Astrocyte (in vitro differentiated cells and primary cell): ENCODE measurements at places on chromosomes 7 and 10. TPM values are rescaled to one million over a fixed set of nuclear protein-coding genes. Genes with fewer than 3 reads are reported as not detected.

DNA sequence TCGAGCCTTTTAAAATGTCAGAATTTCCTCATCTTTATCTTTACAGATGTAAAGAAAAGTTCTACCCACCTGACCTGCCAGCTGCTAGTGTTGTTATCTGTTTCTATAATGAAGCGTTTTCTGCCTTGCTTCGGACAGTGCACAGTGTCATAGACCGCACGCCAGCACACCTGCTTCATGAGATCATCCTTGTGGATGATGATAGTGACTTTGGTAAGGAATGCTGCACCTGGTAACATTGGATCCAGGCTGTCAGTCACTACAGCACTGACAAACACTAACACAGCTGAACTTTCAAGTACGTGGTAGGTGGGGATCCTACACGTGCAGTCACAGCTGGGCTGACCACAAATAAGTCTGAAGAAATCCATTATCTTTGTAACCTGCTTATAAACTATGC, 77.6 kb downstream of the GALNT11 start:
- no peaks in the 10 kb centered on the region for H3K4me1 ChIP-seq
- DNase-seq: no peak
- no peak overlapping the region for H3K4me3 ChIP-seq
- H3K36me3 ChIP-seq: no peaks in the 10 kb centered on the region
- H3K27me3 ChIP-seq: no peaks in the 10 kb centered on the region

- no peak for DNase-seq
- H3K27ac ChIP-seq: no peak overlapping the region
- H3K27me3 ChIP-seq: peaks cover 26% of the 10 kb centered on the region
- H3K4me1 ChIP-seq: no peaks in the 10 kb centered on the region
These were observed 888 bp downstream of the SLC18A2 start for GRCh38 chr10:117241541-117242462.

DNA sequence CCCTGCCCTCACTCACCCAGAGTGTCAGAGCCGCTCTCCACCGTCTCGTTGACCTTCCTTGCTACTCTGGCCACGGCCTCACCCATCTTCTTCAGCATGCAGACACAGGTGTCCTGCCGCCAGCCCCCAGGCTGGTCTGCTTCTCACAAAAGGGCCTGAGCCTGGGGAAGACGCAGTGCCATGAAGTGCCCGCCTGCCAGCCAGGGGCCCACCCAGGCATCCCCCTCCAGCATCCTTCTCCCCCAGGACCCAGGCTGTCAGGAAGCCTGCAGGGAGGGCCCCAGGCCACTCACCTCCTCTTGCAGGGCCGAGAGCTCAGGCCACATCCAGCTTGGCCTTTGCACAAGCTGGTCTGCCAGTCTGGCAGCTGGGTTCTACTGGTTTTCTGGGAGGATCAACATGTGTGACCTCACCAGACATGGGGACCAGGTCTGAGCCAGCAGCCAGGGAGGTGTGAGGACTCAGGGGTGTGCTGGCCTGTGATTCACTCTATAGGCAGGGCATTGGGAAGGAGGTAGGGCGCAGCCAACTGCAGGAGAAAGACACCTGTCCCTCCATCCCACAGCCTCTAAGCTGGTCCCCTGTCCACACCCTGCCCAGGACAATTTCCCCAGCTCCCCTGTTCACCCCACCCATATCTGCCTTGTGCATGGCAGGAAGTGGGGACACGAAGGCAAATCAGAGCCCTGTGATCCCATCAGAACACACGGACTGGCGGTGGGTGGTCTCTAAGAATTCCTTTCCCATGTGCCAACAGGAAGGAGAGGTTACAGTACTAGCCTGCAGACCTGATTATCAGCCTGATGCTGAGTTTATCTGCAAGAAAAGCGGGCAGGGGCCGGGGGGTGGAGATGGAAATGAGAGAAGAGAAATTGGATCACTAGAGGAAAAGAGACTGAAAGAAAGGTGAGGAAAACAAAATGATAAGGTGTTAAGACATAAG, 5.7 kb downstream of the LRRC20 start:
- H3K27me3 ChIP-seq: no peaks in the 10 kb centered on the region
- DNase-seq: peak; percentile 29
- H3K4me1 ChIP-seq: peaks cover 24% of the 10 kb centered on the region
- H3K36me3 ChIP-seq: no peaks in the 10 kb centered on the region

SERPINE1 gene
- 1,303 and 1,496 TPM in 2 replicates for total RNA-seq

TRIL gene
- total RNA-seq: 0.45 and 0.72 TPM in 2 replicates

SPDYE8 gene
- total RNA-seq: not detected in 2 replicates

GRCh38 chr7:75872073-75872782, 6.6 kb upstream of the RHBDD2 start:
- no peak overlapping the region for H3K4me3 ChIP-seq
- H3K27me3 ChIP-seq: no peaks in the 10 kb centered on the region
- no peak overlapping the region for H3K27ac ChIP-seq
- H3K36me3 ChIP-seq: no peaks in the 10 kb centered on the region
- peaks cover 7% of the 10 kb centered on the region for H3K4me1 ChIP-seq
- DNase-seq: no peak

GRCh38 chr10:725786-726185, 36.3 kb upstream of the DIP2C start:
- no peak overlapping the region for H3K27ac ChIP-seq
- no peak overlapping the region for H3K4me3 ChIP-seq
- H3K36me3 ChIP-seq: no peaks in the 10 kb centered on the region
- DNase-seq: no peak

- H3K27ac ChIP-seq: no peak overlapping the region
- peaks cover 5% of the 10 kb centered on the region for H3K4me1 ChIP-seq
- peaks cover 64% of the 10 kb centered on the region for H3K27me3 ChIP-seq
- H3K36me3 ChIP-seq: no peaks in the 10 kb centered on the region
- no peak overlapping the region for H3K4me3 ChIP-seq
- no peak for DNase-seq
These were observed 63.0 kb downstream of the CDHR3 start for GRCh38 chr7:106026101-106026500.

- H3K27me3 ChIP-seq: no peaks in the 10 kb centered on the region
- H3K4me1 ChIP-seq: peaks cover 31% of the 10 kb centered on the region
- no peak for DNase-seq
- H3K36me3 ChIP-seq: peaks cover 9% of the 10 kb centered on the region
- H3K27ac ChIP-seq: peak overlapping the region; percentile 58
- no peak overlapping the region for H3K4me3 ChIP-seq
These were observed 57.6 kb downstream of the MALSU1 start for GRCh38 chr7:23356726-23357125.

GRCh38 chr7:124686543-124687171, 78.9 kb downstream of the GPR37 start:
- no peak overlapping the region for H3K4me3 ChIP-seq
- H3K27me3 ChIP-seq: no peaks in the 10 kb centered on the region
- H3K27ac ChIP-seq: no peak overlapping the region
- no peak for DNase-seq
- no peaks in the 10 kb centered on the region for H3K36me3 ChIP-seq
- no peaks in the 10 kb centered on the region for H3K4me1 ChIP-seq

GRCh38 chr7:115013886-115014285, 92.0 kb downstream of the MDFIC start:
- no peaks in the 10 kb centered on the region for H3K27me3 ChIP-seq
- DNase-seq: no peak
- H3K36me3 ChIP-seq: peaks cover 3% of the 10 kb centered on the region
- H3K4me3 ChIP-seq: no peak overlapping the region
- peaks cover 4% of the 10 kb centered on the region for H3K4me1 ChIP-seq

GRCh38 chr10:127989481-127990012, 82.6 kb downstream of the PTPRE start:
- peaks cover 42% of the 10 kb centered on the region for H3K4me1 ChIP-seq

- peaks cover 25% of the 10 kb centered on the region for H3K4me1 ChIP-seq
- peak overlapping the region; percentile 64 for H3K27ac ChIP-seq
- H3K36me3 ChIP-seq: no peaks in the 10 kb centered on the region
These were observed 68.1 kb downstream of the DGKB start for GRCh38 chr7:14834456-14834855.

DNA sequence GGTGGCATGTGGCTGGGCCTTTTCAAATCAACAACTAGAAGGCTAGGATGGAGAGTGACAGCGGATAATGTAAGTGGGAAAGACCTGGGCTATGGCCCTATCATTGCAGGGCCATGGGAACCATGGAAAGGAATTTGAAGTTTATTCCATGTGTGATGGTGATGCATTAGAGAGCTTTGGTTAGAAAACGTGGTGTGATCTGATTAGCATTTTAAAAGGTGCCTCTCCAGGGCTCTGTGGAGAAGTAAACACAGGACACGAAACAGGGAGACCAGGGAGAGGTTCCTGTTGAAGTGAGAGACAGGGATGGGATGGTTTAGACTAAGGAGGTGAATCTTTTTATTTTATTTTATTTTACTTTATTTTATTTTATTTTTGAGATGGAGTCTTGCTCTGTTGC, 749.5 kb downstream of the GATA3 start:
- H3K27ac ChIP-seq: no peak overlapping the region
- H3K27me3 ChIP-seq: no peaks in the 10 kb centered on the region
- no peak for DNase-seq

DNAJB9 gene
- total RNA-seq: 25.2 and 27.5 TPM in 2 replicates

C10orf105 gene
- not detected in 2 replicates for total RNA-seq

DNA sequence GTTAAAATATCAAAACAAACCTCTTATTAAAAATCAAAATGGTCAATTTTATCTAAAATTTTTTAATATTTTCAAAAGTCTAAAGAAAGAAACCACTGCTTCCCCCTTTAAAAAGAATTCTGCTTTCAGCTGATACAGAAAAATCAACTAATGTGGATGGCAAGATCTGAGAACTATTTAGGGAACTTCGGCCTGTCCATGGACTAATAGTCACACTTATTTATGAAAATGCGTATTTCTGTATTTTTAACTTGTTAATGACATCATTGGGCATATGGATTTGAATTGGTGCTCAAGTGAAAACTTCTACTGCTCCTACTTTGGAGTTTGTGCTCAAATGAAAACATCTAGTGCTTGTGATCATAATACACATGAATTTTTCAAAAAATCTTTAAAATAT, 31.9 kb downstream of the RNLS start:
- H3K27ac ChIP-seq: no peak overlapping the region
- DNase-seq: no peak
- no peaks in the 10 kb centered on the region for H3K4me1 ChIP-seq
- H3K4me3 ChIP-seq: no peak overlapping the region
- H3K36me3 ChIP-seq: no peaks in the 10 kb centered on the region

DNA sequence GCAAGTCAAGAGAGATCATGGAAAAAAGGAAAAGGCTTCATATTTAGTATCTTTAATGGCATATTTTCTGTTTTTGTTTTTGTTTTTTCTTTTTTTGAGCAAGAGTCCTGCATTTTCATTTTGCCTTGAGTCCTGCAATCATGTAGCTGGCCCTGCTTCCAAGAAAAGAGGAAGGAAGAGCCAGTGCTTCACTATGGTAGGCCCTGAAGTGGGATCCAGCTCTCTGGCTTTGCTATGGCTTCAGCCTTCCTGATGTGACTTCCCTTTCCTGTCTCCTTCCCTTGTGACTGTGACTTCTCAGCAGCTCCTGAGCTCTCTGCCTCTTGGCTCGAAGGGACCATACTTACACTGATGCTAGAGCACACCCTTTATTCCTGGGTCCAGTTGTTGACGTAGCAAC, 512.3 kb downstream of the INHBA start:
- no peaks in the 10 kb centered on the region for H3K36me3 ChIP-seq
- no peak for DNase-seq
- peaks cover 26% of the 10 kb centered on the region for H3K4me1 ChIP-seq
- peak overlapping the region; percentile 99 for H3K27ac ChIP-seq

GRM3 gene
- not detected in 2 replicates for total RNA-seq

DNA sequence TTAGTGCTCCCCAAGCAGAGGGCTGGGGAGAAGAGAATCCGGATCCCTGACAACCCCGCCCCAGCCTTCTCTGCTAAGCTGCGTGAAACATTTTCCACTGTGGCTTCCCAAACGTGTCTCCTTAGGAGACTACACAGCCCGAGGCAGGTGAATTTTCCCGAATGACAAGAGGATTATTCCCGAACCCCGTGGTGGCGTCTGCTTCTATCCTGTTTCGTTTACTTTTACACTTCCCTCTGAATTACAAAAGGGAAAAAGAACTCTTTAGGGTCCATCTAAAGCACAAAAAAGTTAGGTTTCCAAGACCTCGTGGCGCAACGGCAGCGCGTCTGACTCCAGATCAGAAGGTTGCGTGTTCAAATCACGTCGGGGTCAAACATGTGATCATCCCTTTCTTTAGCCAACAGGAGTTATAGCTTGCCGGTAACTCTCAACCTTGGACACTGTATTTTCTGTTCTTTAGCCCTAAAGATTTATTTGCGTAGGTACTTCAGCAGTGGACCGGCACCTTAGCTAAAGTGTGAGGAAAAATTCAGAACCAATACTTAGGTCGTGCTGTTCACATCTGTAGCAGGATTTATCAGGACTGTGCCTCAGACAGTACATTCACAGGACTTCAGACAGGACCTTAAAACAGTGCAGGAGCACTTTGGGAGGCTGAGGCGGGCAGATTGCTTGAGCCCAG, 3.2 kb upstream of the ZNF789 start:
- no peaks in the 10 kb centered on the region for H3K27me3 ChIP-seq
- DNase-seq: no peak
- H3K4me3 ChIP-seq: no peak overlapping the region
- H3K27ac ChIP-seq: no peak overlapping the region
- H3K36me3 ChIP-seq: no peaks in the 10 kb centered on the region

DNA sequence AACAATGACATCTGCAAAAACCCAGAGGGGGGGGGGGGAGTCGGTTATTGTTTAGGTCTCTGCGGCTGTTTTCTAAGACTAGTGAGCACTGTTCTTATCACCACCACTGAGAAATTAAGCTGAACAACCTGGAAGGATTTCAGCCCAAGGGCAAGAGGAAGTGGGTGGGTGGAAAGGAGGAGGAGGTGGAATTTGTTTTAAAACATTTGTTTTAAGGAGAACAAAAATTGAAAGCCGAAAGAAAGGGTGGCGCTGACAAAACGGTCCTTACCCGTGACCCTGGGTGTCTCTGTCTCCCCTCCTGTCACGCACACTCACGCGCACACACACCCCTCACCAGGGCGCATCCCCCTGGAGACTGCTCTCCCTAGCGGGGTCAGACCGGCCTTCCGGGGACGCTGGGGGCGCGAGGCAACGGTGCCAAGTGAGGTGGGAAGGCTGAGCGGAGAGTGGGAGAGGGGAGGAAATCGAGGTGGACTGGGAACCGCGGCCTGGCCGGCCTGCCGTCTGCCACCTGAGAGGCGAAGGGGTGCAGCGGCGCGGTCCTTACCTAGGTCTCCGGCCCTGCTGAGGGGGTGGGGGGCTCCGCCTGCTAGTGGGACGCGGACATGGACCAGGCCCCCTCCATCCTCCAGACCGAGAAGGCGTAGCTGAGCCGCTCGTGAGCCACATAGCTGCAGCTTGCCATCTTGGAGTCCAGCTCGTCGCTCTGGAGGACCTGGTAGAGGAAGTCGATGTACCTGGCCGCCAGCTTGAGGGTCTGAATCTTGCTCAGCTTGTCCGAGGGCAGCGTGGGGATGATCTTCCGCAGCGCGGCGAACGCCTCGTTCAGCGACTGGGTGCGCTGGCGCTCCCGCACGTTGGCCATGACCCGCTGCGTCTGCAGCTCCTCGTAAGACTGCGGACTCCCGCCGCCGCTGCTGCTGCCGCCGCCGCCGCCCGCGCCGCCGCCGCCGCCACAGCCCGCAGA, 1.0 kb downstream of the TWIST1 start:
- peaks cover 39% of the 10 kb centered on the region for H3K4me1 ChIP-seq
- H3K27ac ChIP-seq: peak overlapping the region; percentile 83
- H3K27me3 ChIP-seq: peaks cover 18% of the 10 kb centered on the region
- DNase-seq: peak; percentile 36

SFTPA2 gene
- not detected in 2 replicates for total RNA-seq

GRCh38 chr10:97673736-97674525, 13.1 kb downstream of the AVPI1 start:
- no peak overlapping the region for H3K4me3 ChIP-seq
- H3K27me3 ChIP-seq: no peaks in the 10 kb centered on the region
- H3K4me1 ChIP-seq: peaks cover 5% of the 10 kb centered on the region
- H3K36me3 ChIP-seq: peaks cover 21% of the 10 kb centered on the region
- no peak overlapping the region for H3K27ac ChIP-seq
